ENCODE measurements at places on chromosomes 7 and 10.

DNA sequence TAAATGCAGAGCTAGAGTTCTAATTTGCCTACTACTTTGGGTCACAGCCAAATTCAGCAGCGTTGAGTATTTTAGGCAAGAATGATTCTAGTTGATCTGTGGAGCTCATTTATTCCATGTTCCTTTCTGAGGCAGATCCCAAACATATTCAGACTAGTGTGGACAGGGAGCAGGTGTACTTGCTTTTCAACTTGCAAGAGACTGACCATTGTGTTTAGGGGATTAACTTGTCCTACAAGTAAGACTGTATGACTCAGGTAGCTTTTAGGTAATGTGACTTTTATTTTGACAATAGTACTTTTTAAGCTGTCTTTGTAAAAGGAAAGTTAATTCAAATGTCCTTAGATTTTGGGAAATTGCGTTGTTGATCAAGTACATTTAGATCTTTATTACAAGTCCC is 285.5 kb downstream of the TWIST1 start:
- H3K27me3 ChIP-seq, result no peaks in the 10 kb centered on the region
- H3K4me3 ChIP-seq, result no peak overlapping the region
- no peak overlapping the region for H3K27ac ChIP-seq
- no peaks in the 10 kb centered on the region for H3K36me3 ChIP-seq
- H3K4me1 ChIP-seq, result no peaks in the 10 kb centered on the region
- DNase-seq, result no peak

DNA sequence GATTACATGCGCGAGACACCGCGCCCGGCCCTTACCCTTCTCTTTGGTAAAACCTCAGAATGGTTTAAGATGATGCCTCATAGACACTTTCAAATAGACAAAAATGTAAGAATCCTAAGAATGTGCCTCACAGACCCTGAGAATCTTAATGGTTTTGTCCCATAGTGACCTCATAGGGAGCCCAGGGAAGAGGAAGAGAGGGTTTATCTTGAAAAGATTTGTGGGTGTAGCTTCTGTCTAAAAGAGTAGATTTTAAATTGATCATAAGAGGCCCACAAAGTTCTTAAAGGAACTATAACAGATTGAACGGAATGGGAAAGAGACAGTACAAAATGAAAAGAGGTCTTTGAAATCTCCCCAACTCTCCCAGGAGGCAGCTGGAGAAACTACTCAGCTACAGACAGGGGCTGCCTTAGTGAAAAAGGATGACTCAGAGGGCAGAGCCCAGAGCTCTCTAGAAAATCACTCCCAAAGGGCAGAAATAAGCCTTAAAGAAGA is 220.6 kb downstream of the ADRA2A start:
- no peaks in the 10 kb centered on the region for H3K4me1 ChIP-seq
- peaks cover 16% of the 10 kb centered on the region for H3K27me3 ChIP-seq

- no peak overlapping the region for H3K27ac ChIP-seq
- H3K4me3 ChIP-seq, result no peak overlapping the region
- no peaks in the 10 kb centered on the region for H3K36me3 ChIP-seq
- DNase-seq, result no peak
Observed at GRCh38 chr7:44333911-44334733, 8.7 kb upstream of the CAMK2B start.

- no peaks in the 10 kb centered on the region for H3K4me1 ChIP-seq
- H3K4me3 ChIP-seq, result no peak overlapping the region
- peak; percentile 4 for DNase-seq
- H3K36me3 ChIP-seq, result no peaks in the 10 kb centered on the region
- no peaks in the 10 kb centered on the region for H3K27me3 ChIP-seq
Observed at GRCh38 chr7:144738708-144739314, 97.0 kb downstream of the TPK1 start.

DNA sequence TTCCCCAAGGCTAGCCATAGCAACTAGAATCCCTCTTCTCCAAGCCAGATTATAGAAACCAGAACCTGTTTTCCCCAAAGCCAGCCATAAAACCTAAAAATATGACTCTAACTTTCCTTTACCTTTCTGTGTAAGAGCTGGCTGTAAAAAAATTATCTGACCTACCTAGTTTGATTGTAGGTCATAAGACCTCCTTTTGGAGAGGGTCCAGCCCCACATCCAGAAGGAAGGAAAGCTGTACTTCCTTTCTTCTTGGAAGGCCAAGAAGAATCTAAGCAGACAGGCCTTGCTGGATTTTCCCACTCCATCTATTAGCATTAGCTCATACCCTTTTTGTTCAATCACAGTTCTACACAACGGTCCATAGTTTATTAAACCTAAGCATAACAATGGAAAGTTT is 1006.3 kb downstream of the SORCS3 start:
- H3K4me3 ChIP-seq, result no peak overlapping the region
- DNase-seq, result no peak
- H3K27me3 ChIP-seq, result no peaks in the 10 kb centered on the region
- H3K36me3 ChIP-seq, result no peaks in the 10 kb centered on the region

GRCh38 chr10:31930023-31930751 is 1.6 kb upstream of the ARHGAP12 start:
- DNase-seq, result peak; percentile 11
- peaks cover 36% of the 10 kb centered on the region for H3K4me1 ChIP-seq
- H3K27ac ChIP-seq, result no peak overlapping the region
- H3K36me3 ChIP-seq, result no peaks in the 10 kb centered on the region
- H3K4me3 ChIP-seq, result peak overlapping the region; percentile 86
- no peaks in the 10 kb centered on the region for H3K27me3 ChIP-seq

- H3K27ac ChIP-seq, result no peak overlapping the region
- H3K27me3 ChIP-seq, result no peaks in the 10 kb centered on the region
- no peak for DNase-seq
- H3K4me1 ChIP-seq, result peaks cover 1% of the 10 kb centered on the region
Observed at GRCh38 chr10:119443441-119443840, 99.1 kb downstream of the RGS10 start.

- H3K27ac ChIP-seq, result no peak overlapping the region
- peaks cover 27% of the 10 kb centered on the region for H3K36me3 ChIP-seq
- H3K4me1 ChIP-seq, result no peaks in the 10 kb centered on the region
Observed at GRCh38 chr10:114131094-114131493, 42.9 kb downstream of the CCDC186 start.

DNA sequence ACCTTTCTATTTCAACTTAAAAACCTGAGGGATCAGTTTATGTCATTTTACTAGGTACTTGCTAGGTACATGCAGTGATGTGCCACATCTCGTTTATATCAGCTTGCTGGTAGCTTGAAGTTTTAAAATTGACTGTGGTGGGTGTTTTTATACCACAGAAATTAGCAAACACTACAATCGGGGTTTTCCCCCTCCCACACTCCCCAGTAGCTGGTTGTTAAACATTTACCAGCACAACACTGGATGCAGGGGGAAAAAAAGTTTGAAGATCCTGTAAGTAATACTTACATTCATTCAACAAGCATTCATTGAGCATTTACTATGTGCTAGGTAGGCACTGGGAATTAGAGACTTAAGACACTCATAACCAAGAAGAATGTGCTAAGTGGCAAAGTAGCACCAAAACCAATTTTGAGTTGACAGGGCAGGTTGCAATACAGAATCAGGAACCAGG is 32.6 kb downstream of the USP6NL start:
- DNase-seq, result peak; percentile 61
- H3K36me3 ChIP-seq, result peaks cover 2% of the 10 kb centered on the region
- H3K27ac ChIP-seq, result no peak overlapping the region
- H3K27me3 ChIP-seq, result peaks cover 2% of the 10 kb centered on the region
- no peak overlapping the region for H3K4me3 ChIP-seq

- peaks cover 15% of the 10 kb centered on the region for H3K36me3 ChIP-seq
- peak overlapping the region; percentile 99 for H3K27ac ChIP-seq
- H3K27me3 ChIP-seq, result no peaks in the 10 kb centered on the region
- no peak for DNase-seq
Observed at GRCh38 chr7:44636926-44637325, 30.5 kb downstream of the OGDH start.

- DNase-seq, result no peak
- H3K36me3 ChIP-seq, result no peaks in the 10 kb centered on the region
- H3K4me1 ChIP-seq, result no peaks in the 10 kb centered on the region
- H3K27me3 ChIP-seq, result peaks cover 19% of the 10 kb centered on the region
- H3K4me3 ChIP-seq, result no peak overlapping the region
Observed at GRCh38 chr10:116671274-116671926, 50.6 kb downstream of the PNLIPRP2 start.

GRCh38 chr10:79459243-79459642 is 13.8 kb upstream of the ZCCHC24 start:
- no peaks in the 10 kb centered on the region for H3K4me1 ChIP-seq
- H3K27me3 ChIP-seq, result peaks cover 2% of the 10 kb centered on the region
- DNase-seq, result no peak
- no peaks in the 10 kb centered on the region for H3K36me3 ChIP-seq

- DNase-seq, result no peak
- H3K27me3 ChIP-seq, result no peaks in the 10 kb centered on the region
- H3K27ac ChIP-seq, result no peak overlapping the region
- peaks cover 2% of the 10 kb centered on the region for H3K4me1 ChIP-seq
- peaks cover 5% of the 10 kb centered on the region for H3K36me3 ChIP-seq
- H3K4me3 ChIP-seq, result no peak overlapping the region
Observed at GRCh38 chr10:72808001-72808400, 85.5 kb upstream of the OIT3 start.

- no peak overlapping the region for H3K4me3 ChIP-seq
- peaks cover 65% of the 10 kb centered on the region for H3K4me1 ChIP-seq
- no peak overlapping the region for H3K27ac ChIP-seq
- no peaks in the 10 kb centered on the region for H3K27me3 ChIP-seq
- DNase-seq, result no peak
Observed at GRCh38 chr7:96306385-96307125, 15.3 kb downstream of the SLC25A13 start.

DNA sequence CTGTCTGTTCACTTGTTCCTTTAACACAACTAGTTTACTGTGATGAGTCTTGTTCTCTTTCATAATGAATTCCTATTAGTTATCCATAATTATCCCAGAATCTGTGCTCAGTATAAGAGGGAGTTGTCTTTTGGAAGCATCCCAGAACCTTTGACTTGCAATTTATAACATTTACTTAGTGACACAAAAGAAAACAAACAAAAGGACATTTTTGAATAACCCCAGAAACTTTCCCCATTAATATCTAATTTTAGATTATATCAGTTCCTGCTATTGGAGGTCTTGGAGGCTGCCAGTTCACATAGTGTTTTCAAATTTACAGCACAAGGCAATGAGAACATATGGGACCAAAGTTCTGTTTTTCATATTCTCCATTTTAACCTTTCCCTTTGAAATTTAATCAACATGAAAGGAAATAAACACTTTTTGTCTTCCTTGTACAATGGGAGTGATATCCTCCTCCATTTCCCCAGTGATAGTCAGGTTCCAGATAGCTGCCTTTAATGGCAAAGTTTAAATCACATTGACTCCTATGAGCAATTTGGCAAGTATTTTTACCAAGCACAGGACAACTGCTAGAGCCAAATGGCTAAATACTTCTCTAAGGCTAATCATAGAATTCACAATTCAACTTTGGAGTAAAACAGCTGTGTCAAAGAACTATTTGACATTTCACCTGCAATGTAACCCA is 37.1 kb upstream of the GNAT3 start:
- no peak for DNase-seq
- H3K4me3 ChIP-seq, result no peak overlapping the region
- H3K27me3 ChIP-seq, result no peaks in the 10 kb centered on the region
- no peak overlapping the region for H3K27ac ChIP-seq

- H3K27me3 ChIP-seq, result no peaks in the 10 kb centered on the region
- no peak overlapping the region for H3K27ac ChIP-seq
- DNase-seq, result no peak
- H3K36me3 ChIP-seq, result no peaks in the 10 kb centered on the region
Observed at GRCh38 chr7:44094365-44094764, 9.8 kb upstream of the AEBP1 start.

GRCh38 chr10:78269060-78269459 is 235.4 kb downstream of the RPS24 start:
- no peaks in the 10 kb centered on the region for H3K4me1 ChIP-seq
- no peak for DNase-seq
- H3K27me3 ChIP-seq, result peaks cover 3% of the 10 kb centered on the region
- no peak overlapping the region for H3K27ac ChIP-seq
- H3K36me3 ChIP-seq, result no peaks in the 10 kb centered on the region
- H3K4me3 ChIP-seq, result no peak overlapping the region

DNA sequence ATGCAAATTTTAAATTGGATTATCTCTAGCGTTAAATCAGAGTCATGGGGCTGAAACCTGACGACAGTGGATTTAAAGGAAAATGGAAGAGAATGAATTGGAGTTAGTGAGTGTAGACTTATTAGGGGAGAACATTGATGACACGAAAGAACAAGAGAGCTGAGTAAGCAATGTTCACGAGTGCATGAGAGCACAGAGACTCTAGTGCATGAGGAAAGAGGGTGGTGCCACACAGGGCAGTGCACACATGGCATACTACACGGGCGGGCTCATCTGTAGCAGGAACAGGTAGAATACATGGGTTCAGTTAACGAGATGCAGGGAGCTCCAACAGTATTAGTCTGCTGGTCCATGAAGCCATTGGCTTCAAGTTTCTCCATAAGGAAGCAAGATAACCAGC is 53.9 kb downstream of the USP6NL start:
- peaks cover 27% of the 10 kb centered on the region for H3K4me1 ChIP-seq
- H3K27me3 ChIP-seq, result no peaks in the 10 kb centered on the region
- DNase-seq, result no peak
- H3K27ac ChIP-seq, result no peak overlapping the region
- H3K4me3 ChIP-seq, result no peak overlapping the region

DNA sequence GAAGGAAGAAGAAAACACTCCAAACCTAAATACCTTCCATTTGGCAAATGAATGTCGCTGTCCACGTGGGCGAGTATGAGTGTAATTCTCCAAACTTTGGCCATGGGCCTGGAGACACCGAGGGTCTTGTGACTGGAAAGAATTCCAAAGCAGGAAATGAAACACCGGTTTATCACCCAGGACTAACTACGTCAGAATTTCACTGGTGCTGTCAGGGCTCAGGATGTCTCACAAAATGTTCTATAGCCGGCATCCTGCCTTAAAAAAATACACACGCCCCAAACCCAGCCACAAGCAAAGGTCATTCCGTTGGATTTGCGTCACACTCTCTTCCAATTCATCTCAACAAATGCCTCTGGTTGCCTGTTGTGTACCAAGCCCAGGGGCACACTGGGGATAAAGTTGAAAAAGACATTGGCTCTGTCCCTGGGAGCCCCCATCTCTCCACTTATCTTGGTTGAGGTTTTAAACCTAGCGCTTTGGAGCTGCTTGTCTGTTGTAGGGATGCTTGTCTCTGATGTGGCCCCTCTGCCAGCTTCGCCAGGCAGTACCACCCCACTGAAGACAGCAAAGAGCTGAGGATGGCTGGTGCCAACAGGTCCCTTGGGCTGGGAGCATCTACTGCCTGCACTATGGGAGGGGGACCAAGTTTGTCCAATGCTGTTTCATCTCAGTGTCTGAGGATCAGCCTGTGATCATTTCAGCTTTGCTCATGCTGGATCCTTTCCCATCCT is 31.2 kb downstream of the GSTO2 start:
- DNase-seq, result no peak
- H3K27ac ChIP-seq, result peak overlapping the region; percentile 81
- peaks cover 41% of the 10 kb centered on the region for H3K4me1 ChIP-seq
- H3K27me3 ChIP-seq, result no peaks in the 10 kb centered on the region
- peaks cover 7% of the 10 kb centered on the region for H3K36me3 ChIP-seq

GRCh38 chr7:155455776-155456737 is 1.9 kb upstream of the EN2 start:
- DNase-seq, result no peak
- peaks cover 79% of the 10 kb centered on the region for H3K27me3 ChIP-seq
- no peaks in the 10 kb centered on the region for H3K36me3 ChIP-seq

- H3K36me3 ChIP-seq, result peaks cover 2% of the 10 kb centered on the region
- no peak for DNase-seq
- H3K4me1 ChIP-seq, result peaks cover 19% of the 10 kb centered on the region
- no peaks in the 10 kb centered on the region for H3K27me3 ChIP-seq
- H3K4me3 ChIP-seq, result no peak overlapping the region
Observed at GRCh38 chr7:75591467-75592255, 99.5 kb downstream of the SPDYE5 start.

GRCh38 chr10:14612873-14613587 is 161.7 kb downstream of the FAM107B start:
- no peak overlapping the region for H3K4me3 ChIP-seq
- H3K4me1 ChIP-seq, result peaks cover 42% of the 10 kb centered on the region
- no peaks in the 10 kb centered on the region for H3K36me3 ChIP-seq
- H3K27ac ChIP-seq, result no peak overlapping the region
- no peak for DNase-seq

Data from activated naive CD8-positive, alpha-beta T cell treated with anti-CD3 and anti-CD28 coated beads, Interleukin-2, amount 50 U/mL, for 24 hours (primary cell).